ENCODE measurements at places on chromosomes 2 and 18. TPM values are rescaled to one million over a fixed set of nuclear protein-coding genes. Genes with fewer than 3 reads are reported as not detected.

The ALPG gene
- total RNA-seq = not detected

The OTOS gene
- not detected for total RNA-seq

The PLB1 gene
- total RNA-seq = 9.2 TPM

The ARHGAP15 gene
- total RNA-seq = 334 TPM

The TFCP2L1 gene
- 0.10 TPM for total RNA-seq

The GALNT14 gene
- total RNA-seq = 0.31 TPM

The VWC2L gene
- total RNA-seq = under 0.01 TPM

The NHEJ1 gene
- 13.7 TPM for total RNA-seq

The CENPA gene
- 0.63 TPM for total RNA-seq

The ZSCAN30 gene
- 6.1 TPM for total RNA-seq

The GREB1L gene
- under 0.01 TPM for total RNA-seq

The CHMP1B gene
- 211 TPM for total RNA-seq

The CBLN2 gene
- total RNA-seq = 0.10 TPM

The ST6GAL2 gene
- 0.21 TPM for total RNA-seq

The AQP12A gene
- total RNA-seq = not detected

The SNORC gene
- under 0.01 TPM for total RNA-seq

The HOXD4 gene
- 0.21 TPM for total RNA-seq

The SP140 gene
- 96.6 TPM for total RNA-seq

The RGPD5 gene
- 217 TPM for total RNA-seq

The YES1 gene
- 53.4 TPM for total RNA-seq

The GALR1 gene
- total RNA-seq = under 0.01 TPM

The CERS6 gene
- total RNA-seq = 28.2 TPM

The SERPINB10 gene
- 5.7 TPM for total RNA-seq

The TDRD15 gene
- 0.10 TPM for total RNA-seq

The C2orf78 gene
- total RNA-seq = not detected

The STPG4 gene
- 1.2 TPM for total RNA-seq

The CNDP1 gene
- total RNA-seq = not detected

The MYL12B gene
- total RNA-seq = 209 TPM

The TXNDC2 gene
- 0.10 TPM for total RNA-seq

The CFAP210 gene
- total RNA-seq = 0.10 TPM

The STON1 gene
- 1.9 TPM for total RNA-seq

The PPP1R1C gene
- not detected for total RNA-seq

The VPS4B gene
- total RNA-seq = 40.8 TPM

The NAT8 gene
- total RNA-seq = not detected

The LCT gene
- 0.10 TPM for total RNA-seq

The TMEM214 gene
- 10.7 TPM for total RNA-seq

The QPCT gene
- total RNA-seq = 49.5 TPM

The KCNK3 gene
- total RNA-seq = 0.21 TPM
